Immature natural killer cell (primary cell): ENCODE measurements at places on chromosomes 7 and 10.

GRCh38 chr7:42070068-42070467 is 166.9 kb downstream of the GLI3 start:
- no peak for DNase-seq

- no peak for DNase-seq
Measured at GRCh38 chr10:72685264-72685921, 6.5 kb upstream of the MCU start.

DNA sequence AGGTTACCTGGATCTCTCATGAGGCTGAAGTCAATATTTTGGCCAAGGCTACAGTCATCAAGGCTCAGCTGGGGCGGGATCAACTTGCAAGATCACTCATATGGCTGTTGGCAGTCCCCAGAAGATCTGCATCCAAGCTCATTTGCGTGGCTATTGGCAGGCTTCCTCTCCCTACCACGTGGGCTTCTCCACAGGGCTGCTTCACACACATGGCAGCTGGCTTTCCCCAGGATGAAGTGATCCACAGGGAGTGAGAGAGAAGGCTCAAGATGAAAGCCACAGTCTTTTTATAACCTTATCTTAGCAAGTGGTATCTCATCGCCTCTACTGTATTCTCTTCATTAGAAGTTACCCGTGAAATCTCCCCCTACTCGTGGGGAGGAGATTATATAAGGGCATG is 167.4 kb downstream of the TMEM26 start:
- DNase-seq, result no peak

- DNase-seq, result no peak
Measured at GRCh38 chr10:52383088-52383487, 69.0 kb downstream of the DKK1 start.

GRCh38 chr7:505171-505570 is 14.5 kb downstream of the PDGFA start:
- no peak for DNase-seq

GRCh38 chr7:127885843-127886242 is 145.4 kb downstream of the LRRC4 start:
- DNase-seq, result no peak

DNA sequence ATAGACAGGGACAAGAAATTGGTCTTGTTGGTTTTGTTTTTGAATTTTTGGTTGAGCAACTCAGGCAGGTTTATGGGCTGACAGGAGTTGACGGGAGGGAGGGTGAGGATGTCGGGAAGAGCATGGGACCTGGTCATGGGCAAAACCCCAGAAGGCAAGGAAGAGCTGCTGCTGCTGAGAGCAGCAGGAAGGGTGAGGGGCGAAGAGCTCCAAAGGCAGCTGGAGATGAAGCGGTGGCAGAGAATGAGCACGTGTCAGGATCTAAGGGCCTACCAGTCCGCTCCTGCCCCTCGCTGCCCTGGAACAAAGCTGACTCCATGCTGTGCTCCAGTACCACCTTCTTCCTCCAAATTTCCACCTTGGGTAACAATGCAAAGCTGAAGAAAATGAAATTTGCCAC is 84.3 kb downstream of the ARHGAP22 start:
- DNase-seq, result no peak

- DNase-seq, result no peak
Measured at GRCh38 chr7:128755075-128755818, 16.1 kb downstream of the CALU start.

DNA sequence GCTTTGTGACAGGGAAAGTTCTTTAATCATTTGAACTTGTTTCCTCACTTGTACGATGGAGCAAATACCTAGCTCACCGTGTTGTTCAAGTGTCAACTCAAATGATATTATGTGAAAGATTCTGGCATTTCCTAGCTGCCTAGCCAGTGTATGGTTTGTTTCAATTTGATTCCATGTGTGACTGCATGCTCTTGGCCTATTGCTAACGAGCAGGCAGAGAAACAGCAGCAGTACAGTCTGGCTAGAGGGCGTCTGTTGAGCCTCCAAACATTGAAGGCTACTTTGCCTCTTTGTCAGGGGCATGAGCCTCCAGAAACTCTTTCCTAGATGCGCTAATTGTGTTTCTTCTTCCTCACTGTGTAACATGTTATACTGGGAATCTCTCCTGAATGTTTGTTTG is 417.4 kb downstream of the EXOC4 start:
- DNase-seq, result no peak

DNA sequence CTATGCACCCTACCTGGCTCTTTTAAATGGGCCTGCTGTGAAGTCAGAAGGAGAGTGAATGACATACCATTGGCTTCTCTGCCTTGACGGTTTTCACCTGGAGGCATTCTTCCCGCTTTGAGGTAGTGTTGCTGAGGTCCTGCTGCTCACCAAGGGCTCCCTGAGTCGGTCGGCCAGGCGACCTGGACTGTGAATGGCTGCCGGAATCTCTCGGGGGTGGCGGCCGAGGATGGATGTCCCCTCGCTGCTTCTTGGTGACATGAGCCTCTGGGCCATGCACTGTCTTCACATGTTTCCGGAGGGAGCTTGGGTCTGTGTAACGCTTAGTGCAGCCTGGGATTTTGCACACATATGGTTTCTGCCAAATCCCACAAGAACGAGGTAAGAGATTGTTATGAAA is 264.7 kb downstream of the GLI3 start:
- no peak for DNase-seq

DNA sequence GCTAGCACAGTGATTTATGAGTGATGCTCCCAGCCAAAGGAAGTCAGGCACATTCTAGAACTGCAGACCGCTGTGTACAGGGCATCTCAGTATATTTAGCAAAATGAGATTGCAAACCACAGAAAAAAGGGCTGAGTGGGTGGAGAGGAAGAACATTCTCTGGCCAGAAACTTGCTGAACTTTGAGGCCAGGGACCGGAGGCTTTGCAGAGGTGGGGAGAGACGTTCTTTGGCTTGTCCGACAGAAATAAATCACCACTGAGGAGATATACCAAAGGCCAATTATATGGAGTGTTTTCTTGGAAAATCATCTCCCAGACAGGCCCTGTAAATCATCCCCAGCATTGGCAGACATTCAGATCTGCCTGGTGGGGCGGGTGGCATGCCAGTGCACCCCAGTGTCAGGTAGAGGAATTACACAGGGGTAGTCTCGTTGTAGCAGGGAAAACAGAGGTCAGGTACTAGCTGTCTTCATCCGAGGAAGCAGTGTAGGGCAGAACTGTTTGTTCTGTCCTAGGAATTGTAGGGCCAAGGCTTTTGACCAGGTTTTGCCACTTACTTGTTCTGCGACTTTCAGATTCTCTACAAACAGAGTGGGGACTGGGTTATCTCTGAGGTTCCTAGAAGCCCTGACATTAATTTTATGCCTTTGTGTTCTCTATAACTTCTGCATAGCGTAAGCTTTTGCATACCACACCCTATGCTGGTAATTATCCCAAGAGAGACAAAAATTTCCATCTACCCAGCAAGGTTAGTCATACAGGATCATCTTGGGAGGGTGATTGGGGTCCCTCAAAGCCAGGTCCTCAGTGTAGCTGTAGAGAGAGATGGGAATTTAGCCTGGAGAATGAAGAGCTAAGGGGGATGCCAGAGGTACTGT is 655.6 kb downstream of the LRMDA start:
- no peak for DNase-seq

DNA sequence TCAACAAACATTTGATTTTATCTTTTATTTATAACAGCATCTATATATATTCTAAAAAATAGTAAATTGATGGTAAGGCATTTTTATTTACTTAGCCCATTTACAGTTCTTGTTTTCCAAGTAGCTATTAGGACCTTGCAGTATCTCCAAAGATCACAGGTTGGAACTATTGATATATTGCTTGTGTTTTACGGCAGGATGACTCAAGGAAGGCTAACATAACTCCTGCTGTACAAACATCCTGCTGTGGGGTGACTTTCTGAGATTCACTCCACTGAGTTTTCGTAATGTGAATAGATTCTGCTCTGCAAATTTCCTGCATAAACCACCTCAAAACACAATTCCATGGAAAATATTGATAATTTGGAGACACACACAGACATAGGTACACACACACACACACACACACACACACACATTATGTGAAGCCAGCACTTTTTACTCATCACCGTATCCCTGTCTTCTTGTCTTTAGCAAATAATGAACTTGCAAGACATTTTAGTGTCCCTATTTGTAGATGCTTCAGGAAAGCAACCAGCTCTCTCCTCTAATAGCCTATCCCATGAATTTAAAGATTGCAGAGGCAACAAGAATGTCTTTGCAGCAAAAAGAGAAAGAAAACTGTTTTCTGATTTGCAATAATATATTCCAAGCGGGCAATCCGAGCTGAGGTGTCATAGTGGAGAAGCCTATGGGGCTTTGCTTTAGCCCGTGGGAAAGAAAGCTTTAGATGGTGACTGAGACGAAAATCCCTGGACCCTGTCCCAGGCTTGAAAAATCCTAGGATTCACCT is 722 bp downstream of the AGR2 start:
- DNase-seq, result no peak

GRCh38 chr10:93415693-93416092 is 66.4 kb downstream of the MYOF start:
- DNase-seq, result no peak

DNA sequence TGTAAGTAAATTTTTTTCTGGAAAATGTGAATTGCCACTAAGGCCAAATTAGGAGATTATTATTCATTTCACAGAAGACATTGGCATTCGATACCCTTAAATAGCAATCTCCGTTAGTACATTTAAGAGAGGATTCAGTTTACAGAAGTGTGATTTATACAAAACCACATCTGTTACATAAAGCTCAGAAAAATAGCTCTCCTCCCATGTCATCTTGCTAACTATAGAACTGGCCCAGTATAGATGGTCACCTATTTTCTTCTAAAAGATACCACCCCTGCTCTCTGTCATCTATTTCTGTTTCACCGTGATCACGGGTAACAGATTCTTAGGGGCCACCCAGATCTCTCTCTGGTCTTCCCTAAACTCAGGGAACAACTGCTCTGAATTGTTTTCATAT is 119.1 kb downstream of the HIP1 start:
- no peak for DNase-seq

- no peak for DNase-seq
Measured at GRCh38 chr10:4202938-4203337, 417.9 kb upstream of the KLF6 start.

- no peak for DNase-seq
Measured at GRCh38 chr10:17712717-17713471, 39.1 kb upstream of the TMEM236 start.

DNA sequence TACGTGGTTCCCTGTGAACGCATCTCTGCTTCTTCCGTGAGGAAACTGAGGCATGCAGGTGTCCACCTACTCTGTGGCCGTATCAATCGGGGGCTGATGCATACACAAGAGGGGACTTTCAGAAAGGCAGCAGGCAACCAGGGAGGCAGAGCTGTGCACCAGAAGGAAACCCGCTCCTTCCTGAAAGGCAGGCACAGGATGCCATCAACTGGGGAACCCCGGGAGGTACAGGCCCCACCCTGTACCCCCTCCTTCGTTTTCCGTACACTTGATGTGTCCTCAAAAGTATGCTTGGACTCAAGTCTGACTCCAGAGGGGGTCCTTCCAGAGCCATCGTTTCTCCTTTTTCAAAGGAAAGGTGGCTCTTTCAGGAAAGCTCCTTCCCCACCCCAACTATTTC is 59.5 kb downstream of the ASB13 start:
- DNase-seq, result no peak

- DNase-seq, result no peak
Measured at GRCh38 chr10:74096777-74097176, 53.9 kb downstream of the AP3M1 start.

- no peak for DNase-seq
Measured at GRCh38 chr10:125845617-125846016, 22.3 kb downstream of the BCCIP start.

- no peak for DNase-seq
Measured at GRCh38 chr10:11448545-11449244, 162.8 kb downstream of the USP6NL start.

GRCh38 chr10:125024497-125025234 is 82.7 kb downstream of the ZRANB1 start:
- DNase-seq, result no peak

GRCh38 chr10:16995867-16996529 is 133.6 kb downstream of the CUBN start:
- DNase-seq, result no peak
